AG04450 (cell line): ENCODE measurements at places on chromosomes 2 and 18.

GRCh38 chr2:29304399-29305060, 189.3 kb downstream of the CLIP4 start:
- no peak for DNase-seq

DNA sequence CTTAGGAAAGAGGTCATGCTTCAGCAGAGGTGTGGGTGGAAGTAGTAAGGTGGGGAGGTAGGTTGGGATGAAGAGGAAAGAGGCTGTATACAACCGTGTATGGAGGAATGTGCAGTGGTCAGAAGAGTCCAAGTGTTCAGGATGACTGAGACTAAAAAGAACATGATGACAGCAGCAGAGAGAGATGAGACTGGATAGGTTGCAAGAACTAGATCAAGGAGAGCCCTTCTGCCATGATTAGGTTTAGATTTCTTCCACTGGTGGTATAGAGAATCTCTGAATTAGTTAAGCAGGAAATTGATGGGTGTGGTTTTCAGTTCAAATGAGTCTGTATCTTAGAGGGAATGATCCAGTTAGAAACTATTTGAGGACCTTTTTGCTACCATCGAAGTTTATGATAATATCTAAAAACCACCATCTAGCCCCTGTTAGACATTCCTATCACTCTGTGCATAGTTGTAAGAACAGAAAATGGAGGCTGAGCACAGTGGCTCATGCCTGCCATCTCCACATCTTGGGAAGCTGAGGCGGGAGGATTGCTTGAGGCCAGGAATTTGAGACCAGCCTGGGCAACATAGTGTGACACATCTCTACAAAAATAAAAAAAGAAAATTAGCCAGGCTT, 221.0 kb downstream of the LTBP1 start:
- no peak for DNase-seq

GRCh38 chr2:236354056-236354940, 90.1 kb upstream of the ASB18 start:
- DNase-seq = no peak

GRCh38 chr18:61426492-61427053, 93.3 kb downstream of the CDH20 start:
- DNase-seq = no peak

DNA sequence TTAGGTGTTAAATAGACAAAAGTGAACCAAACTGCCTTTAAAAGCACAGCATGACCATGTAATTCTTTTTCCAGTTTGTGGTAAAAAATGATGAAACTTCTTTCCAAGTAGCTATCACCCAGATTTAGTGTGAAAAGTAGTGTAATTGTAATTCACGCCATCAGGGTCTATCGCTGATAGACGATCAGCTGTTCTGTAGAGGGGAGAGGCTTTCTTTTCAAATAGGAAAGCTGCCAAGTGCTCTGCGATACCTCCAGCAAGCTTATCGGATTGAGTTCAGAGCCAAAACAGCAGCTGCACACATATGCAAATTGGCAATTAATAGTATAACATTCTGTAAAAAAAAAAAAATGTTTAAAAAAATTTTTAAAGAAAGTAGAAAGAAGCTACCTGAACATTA, 61.9 kb upstream of the PSMD14 start:
- no peak for DNase-seq

DNA sequence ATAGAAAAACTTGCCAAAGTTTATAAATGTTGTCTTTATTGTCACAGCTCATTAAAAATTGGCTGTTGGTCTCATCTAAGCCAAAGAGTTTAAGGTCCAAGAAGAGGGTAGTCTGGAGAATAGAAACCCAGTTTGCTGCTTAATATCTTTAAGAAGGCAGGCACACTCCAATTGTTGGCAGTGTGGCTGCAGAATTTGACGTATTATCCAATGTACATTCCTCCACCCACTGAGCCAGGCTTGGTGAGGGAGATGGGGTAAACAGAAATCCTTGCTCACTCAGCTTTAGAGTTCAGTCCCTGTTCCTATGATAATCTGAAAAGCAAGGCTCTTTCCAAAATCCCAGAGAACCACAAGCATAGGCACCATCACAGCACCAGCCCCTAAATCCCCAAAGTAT, 10.7 kb upstream of the ADD2 start:
- DNase-seq = no peak

DNA sequence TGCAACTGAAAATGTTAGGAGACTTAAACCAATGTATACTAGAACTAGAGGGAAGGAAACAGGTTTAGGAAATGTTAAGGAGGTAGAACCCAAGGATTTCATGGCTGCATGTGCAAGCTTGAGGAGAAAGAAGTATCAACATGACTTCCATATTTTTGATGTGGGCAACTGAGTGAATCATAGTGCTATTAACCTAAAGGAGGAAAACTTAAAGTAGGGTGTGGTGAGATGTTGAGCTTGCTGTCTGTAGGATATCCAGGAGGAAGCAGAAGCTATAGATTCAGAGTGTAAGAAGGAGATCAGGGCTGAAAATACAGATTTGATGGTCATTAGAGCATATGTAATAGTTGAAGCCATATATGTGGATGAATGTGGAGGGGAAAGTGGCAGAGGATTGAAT, 31.5 kb downstream of the NDC80 start:
- no peak for DNase-seq
